ENCODE measurements at places on chromosomes 11 and 22. TPM values are rescaled to one million over a fixed set of nuclear protein-coding genes. Genes with fewer than 3 reads are reported as not detected.

DNA sequence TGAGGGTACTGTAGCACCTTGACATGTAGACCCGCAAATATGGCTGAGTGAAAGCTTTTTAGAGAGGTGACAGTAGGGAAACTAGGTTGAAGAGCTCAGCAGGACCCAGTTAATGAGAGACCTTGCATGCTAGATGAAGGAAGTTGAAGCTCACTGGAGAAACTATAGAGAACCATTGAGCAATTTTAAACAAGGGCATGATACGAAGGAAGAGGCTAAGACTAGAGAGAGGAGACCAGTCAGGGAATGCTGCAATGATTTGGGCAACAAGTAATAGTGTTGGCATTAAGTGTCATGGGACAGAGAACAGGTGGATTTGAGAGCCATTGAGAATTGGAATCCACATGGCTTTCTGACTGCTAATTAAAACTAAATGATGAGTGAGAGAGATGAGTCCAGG, 4.1 kb downstream of the OLFML1 start:
- no peaks in the 10 kb centered on the region for H3K36me3 ChIP-seq
- peaks cover 6% of the 10 kb centered on the region for H3K4me1 ChIP-seq
- H3K27ac ChIP-seq: no peak overlapping the region
- no peak for DNase-seq
- no peaks in the 10 kb centered on the region for H3K27me3 ChIP-seq

- H3K27me3 ChIP-seq: no peaks in the 10 kb centered on the region
- H3K36me3 ChIP-seq: peaks cover 8% of the 10 kb centered on the region
- no peak overlapping the region for H3K4me3 ChIP-seq
- no peak for DNase-seq
- no peaks in the 10 kb centered on the region for H3K4me1 ChIP-seq
Observed at GRCh38 chr22:47059076-47059475, 296.6 kb downstream of the TBC1D22A start.

- peak overlapping the region; percentile 60 for H3K27ac ChIP-seq
- H3K4me3 ChIP-seq: no peak overlapping the region
Observed at GRCh38 chr11:34600339-34601084, 20.4 kb upstream of the EHF start.

Gene SHANK3
- total RNA-seq: 18.3 TPM

Gene FOLH1
- total RNA-seq: 739 TPM

GRCh38 chr11:115257678-115258077, 246.5 kb downstream of the CADM1 start:
- no peaks in the 10 kb centered on the region for H3K27me3 ChIP-seq
- no peak for DNase-seq
- H3K36me3 ChIP-seq: no peaks in the 10 kb centered on the region
- H3K4me1 ChIP-seq: no peaks in the 10 kb centered on the region
- no peak overlapping the region for H3K27ac ChIP-seq

DNA sequence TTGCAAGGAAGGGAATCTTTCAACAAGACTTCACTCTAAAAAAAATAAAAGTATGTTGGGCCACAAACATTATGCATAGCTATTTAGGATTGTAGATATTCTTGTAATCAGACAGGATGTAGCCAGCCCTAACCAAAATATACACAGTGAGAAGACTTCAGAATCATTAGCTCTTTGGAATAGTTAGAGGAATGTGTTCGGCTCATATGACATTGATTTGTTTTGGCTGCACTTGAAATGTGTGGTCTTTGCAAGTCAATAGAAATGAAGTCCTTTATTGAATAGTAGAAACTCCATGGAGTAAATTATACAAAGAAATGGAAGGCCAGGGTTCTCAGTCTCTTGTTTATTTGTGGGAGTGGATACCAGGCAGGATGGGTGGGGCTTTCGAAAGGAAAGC, 692.1 kb downstream of the NTM start:
- peaks cover 3% of the 10 kb centered on the region for H3K27me3 ChIP-seq
- no peaks in the 10 kb centered on the region for H3K4me1 ChIP-seq
- H3K36me3 ChIP-seq: no peaks in the 10 kb centered on the region
- DNase-seq: no peak
- no peak overlapping the region for H3K27ac ChIP-seq

- H3K27ac ChIP-seq: no peak overlapping the region
- no peaks in the 10 kb centered on the region for H3K27me3 ChIP-seq
- no peaks in the 10 kb centered on the region for H3K4me1 ChIP-seq
- no peak for DNase-seq
- no peak overlapping the region for H3K4me3 ChIP-seq
Observed at GRCh38 chr22:41827671-41828070, 5.2 kb upstream of the SREBF2 start.

- H3K36me3 ChIP-seq: no peaks in the 10 kb centered on the region
- no peak overlapping the region for H3K27ac ChIP-seq
- no peak for DNase-seq
- H3K4me1 ChIP-seq: no peaks in the 10 kb centered on the region
- H3K4me3 ChIP-seq: no peak overlapping the region
- H3K27me3 ChIP-seq: no peaks in the 10 kb centered on the region
Observed at GRCh38 chr11:74540270-74540669, 46.7 kb upstream of the LIPT2 start.

- no peaks in the 10 kb centered on the region for H3K4me1 ChIP-seq
- DNase-seq: no peak
- H3K4me3 ChIP-seq: peak overlapping the region; percentile 10
- peaks cover 3% of the 10 kb centered on the region for H3K27me3 ChIP-seq
- peak overlapping the region; percentile 77 for H3K27ac ChIP-seq
Observed at GRCh38 chr11:122096272-122097112, 19.5 kb downstream of the BLID start.

Gene JHY
- total RNA-seq: 4.5 TPM

DNA sequence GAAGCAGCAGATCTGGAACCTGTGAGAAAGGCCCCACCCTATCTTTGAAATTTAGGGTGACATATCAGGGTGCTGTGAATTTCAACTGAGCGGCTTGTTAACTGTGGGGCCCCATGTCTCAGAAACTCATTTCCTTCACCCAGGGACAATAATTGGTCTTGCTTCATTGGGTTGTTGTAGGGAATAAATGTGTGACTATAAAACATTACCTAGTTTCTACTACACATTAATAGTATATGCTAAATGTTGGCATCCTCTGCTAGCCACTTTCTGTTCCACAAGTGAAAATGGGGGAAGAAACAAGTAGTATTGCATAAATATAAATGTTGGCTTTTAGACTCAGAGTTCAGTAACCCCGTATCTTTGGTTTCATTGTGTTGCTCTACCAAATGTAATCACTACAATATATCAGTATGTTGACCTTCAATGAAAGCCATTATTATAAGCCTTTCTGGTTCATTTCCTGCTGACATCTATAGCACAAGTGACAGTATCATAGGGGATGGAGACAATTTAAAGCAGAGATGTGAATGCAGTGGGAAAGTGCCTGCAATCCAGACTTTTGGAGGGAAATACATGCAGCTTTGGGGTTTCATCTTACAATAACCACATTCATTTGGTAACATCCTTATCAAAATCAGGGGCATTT, 905.5 kb upstream of the RAG2 start:
- no peaks in the 10 kb centered on the region for H3K4me1 ChIP-seq
- H3K27me3 ChIP-seq: no peaks in the 10 kb centered on the region
- H3K36me3 ChIP-seq: no peaks in the 10 kb centered on the region
- DNase-seq: no peak
- H3K4me3 ChIP-seq: no peak overlapping the region

Gene FAM180B
- total RNA-seq: not detected

Gene CASTOR1
- total RNA-seq: 27.2 TPM

Gene APOL3
- total RNA-seq: 32.2 TPM

DNA sequence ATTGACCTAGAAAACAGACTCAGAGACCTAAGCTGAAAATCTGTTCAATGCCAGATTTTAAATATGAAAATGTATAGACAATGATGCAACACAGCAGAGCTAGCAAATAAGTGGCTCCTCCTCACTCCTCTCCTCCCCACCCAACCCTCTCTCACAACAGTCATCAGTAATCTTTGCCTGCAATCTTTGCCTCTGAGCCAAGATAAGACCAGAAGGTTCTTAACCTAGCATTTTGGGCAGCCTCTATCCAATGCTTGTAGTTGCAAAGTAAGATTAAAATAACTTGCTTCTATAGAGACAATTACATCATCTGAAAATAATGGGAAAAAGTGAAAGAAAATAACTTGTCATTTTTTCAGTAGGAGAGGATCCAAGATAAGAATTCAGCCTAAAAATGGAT, 117.3 kb downstream of the PARVA start:
- H3K27ac ChIP-seq: no peak overlapping the region
- H3K36me3 ChIP-seq: no peaks in the 10 kb centered on the region
- DNase-seq: no peak
- no peaks in the 10 kb centered on the region for H3K4me1 ChIP-seq
- H3K27me3 ChIP-seq: no peaks in the 10 kb centered on the region

DNA sequence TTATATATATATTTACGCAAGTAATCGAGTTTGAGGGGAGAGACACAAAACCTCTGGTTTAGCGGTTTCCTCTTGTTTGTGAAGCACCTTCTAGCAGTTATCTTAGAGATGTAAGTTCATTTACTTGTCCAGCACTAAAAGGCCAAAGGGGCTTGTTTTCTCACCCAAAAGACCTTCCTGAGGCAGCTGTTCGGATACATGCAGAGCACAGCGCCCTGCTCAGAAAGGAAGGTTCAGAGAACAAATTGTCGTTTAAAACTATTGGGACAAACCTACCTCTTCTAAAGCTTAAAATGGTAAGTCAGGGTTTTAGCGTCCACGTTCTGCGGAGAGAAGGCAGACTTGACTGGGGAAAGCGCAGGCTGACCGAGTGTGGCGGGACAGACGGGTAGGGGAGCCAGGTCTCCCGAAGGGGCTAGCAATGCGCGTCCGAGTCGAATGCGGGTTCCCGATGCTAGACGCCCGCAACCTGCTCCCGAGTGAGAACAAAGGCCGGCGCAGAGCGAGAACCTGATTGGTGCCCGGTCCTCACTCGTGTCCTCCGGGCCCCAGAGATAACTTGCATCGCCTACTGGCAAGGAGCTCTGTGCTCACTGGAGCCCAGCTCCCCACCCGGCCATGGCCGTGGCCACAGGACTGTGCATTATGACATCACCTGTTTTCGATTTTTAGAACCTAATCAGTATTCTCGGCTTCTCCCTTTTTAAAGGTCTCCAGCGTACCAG, 1.0 kb upstream of the SESN3 start:
- H3K36me3 ChIP-seq: no peaks in the 10 kb centered on the region
- H3K4me1 ChIP-seq: no peaks in the 10 kb centered on the region
- peak; percentile 46 for DNase-seq
- no peaks in the 10 kb centered on the region for H3K27me3 ChIP-seq
- H3K27ac ChIP-seq: peak overlapping the region; percentile 88
- peak overlapping the region; percentile 32 for H3K4me3 ChIP-seq

Gene GGT1
- total RNA-seq: 114 TPM

DNA sequence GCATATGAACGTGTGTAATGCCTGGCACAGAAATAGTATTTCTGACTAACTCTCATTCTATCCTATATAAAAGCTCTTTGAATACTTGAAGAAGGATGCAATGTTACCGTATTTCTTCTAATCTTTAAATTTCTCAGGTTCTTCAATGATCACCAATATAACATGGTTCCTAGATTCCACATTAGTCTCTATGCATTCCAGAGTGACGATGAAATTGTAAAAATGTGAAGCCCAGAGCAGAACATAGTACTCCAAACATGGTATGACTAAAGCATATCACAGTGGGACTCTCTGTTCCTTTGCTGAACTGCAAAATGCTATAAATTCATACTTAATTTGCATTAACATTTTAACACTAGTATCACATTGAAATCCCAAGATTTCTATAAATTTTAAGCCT, 877.6 kb upstream of the CHORDC1 start:
- H3K4me3 ChIP-seq: no peak overlapping the region
- no peaks in the 10 kb centered on the region for H3K4me1 ChIP-seq
- H3K27me3 ChIP-seq: no peaks in the 10 kb centered on the region
- no peaks in the 10 kb centered on the region for H3K36me3 ChIP-seq
- H3K27ac ChIP-seq: no peak overlapping the region
- no peak for DNase-seq

DNA sequence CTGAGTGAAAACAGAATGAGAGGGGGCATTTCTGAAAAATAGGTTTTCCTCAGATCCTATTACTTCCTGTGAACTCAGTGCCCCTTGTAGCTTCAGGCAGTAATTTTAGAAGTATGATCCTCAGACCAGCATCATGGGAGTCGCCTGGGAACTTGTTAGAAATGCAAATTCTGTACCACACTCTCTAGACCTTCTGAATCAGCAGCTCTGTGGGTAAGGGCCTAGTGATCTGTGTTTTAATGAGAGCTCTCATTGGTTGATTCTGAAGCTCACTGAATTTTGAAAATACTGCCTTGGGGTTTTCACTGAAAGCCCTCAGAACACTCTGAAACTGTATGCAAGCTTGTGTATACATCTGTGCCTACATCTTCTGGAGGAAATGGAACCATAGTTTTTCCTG, 647.2 kb upstream of the ANO5 start:
- no peaks in the 10 kb centered on the region for H3K27me3 ChIP-seq
- no peak overlapping the region for H3K27ac ChIP-seq
- H3K4me1 ChIP-seq: no peaks in the 10 kb centered on the region
- DNase-seq: no peak
- no peak overlapping the region for H3K4me3 ChIP-seq

Gene OR2AG1
- total RNA-seq: not detected

DNA sequence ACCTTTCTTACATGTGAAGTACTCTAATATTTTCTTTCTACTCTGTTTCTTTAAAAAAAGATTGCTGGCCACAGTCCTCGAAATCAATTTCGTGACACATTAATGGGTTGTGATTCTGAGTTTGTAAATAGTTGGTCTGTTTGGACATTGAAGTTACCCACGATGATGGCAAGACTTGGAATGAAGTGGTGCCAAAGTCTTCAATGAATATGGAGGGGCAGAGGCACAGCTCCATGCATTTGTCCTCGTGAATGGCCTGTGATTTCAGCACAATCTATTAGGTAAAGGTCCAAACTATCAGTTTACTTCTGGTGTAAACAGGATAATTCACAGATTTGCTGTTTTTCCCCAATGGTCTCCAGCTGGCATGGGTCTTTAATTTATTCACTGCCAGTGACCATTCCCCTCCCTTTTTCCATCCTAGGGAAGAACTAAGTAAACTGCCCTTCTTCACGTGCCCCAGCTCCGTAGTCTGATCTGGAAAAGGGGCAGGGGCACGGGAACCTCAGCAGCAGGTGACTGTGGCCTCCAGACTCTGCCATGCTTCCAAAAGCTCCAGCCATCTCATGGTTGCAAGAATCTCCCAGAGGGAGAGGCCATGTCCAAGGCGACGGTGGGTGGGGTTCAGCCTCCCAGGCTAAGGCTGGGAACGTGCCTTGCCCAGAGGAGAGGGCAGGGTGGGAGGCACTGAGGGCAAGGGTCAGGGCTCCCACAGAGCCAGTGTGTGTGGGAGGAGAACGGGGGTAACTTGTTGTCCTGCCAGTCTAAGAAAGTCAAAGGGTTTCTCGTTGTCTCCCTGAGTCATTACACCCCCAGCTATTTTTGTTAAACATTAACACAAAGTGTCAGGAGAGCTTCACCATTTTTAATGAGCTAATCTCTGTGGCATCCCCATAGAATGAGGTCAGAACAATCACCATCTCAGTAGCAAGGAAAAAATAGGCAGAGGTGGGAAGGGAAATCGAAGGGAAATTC, 16.9 kb upstream of the PEX26 start:
- H3K4me1 ChIP-seq: peaks cover 11% of the 10 kb centered on the region
- no peak for DNase-seq
- no peaks in the 10 kb centered on the region for H3K27me3 ChIP-seq
- H3K27ac ChIP-seq: peak overlapping the region; percentile 2
- no peak overlapping the region for H3K4me3 ChIP-seq
